ENCODE measurements at places on chromosomes 16 and 17. TPM values are rescaled to one million over a fixed set of nuclear protein-coding genes. Genes with fewer than 3 reads are reported as not detected.
A peak's percentile ranks its signal among the peaks of the same experiment; 100 is the strongest.

DNA sequence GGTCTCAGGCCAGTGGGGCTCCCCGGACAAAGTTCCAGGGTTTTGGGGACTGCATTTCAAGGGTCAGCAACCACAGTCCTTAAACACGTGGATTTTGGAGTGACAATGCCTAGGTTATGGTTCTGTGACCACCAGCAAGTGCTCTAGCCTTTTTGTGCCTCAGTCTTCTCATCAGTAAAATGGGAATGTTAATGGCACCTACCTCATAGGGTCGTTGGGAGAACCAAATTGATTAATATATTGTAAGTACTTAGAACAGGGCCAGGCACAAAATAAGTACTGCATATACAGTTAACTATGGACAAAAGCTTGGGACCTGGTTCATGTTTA is 13.8 kb downstream of the IL4R start:
- DNase-seq, result no peak

DNA sequence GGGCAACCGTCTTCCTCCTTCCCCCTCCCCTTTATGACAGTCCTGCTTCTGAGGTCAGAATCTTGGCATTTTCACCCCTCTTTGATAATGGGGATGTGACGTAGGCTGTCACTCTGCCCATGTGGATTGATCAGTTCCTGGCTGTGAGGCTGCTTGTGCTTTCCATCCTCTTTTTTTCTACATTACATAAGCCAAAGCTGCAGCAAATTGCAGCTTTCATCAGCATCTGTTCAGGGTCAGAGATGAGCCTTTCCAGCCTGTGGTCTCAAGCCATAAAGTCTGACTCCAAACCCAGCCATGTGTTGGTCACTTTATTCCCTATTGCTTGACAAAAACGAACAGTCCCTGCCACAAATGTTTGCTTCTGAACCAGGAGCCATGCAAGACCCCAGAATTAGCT is 535.1 kb downstream of the CDH11 start:
- no peak for DNase-seq

- DNase-seq, result no peak
These were observed 28.2 kb downstream of the ACSF3 start for GRCh38 chr16:89121691-89122321.

- DNase-seq, result no peak
These were observed 486 bp upstream of the DNAJA2 start for GRCh38 chr16:46973996-46974324.

GRCh38 chr17:77450742-77451244 is 310.0 kb downstream of the SEC14L1 start:
- DNase-seq, result no peak

DNA sequence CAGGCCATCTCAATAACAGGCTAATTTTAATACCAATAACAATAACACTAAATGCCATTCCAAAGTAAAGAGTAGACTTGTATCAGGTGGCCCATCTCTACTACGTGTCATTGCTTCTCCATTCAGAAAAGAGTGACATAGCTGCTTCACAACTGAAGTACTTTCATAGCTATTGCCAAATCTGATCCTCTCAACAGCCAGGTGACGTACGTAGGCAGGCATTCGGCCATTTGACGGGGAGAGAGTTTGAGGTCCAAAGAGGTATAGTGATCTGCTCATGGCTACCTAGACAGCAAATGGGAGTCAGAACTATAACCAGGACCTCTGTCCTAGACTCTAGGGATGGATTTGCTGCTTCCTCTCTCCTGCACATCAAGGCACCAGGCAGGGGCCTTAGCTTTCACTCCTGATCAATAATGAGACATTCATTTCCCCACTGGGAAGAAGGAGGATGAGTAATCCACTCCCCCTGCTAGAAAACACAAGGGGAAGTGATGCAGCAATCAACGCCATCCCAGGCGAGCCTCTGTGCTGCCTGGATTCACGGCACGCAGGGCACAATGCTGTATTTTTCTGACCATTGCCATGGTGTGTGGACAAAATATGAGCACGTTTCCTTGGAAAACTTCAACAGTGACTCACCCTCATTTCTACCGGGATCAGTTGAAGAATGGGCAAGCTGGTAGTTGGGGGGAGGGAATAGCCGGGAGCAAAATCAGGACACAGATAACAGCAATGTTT is 80.9 kb downstream of the SPACA3 start:
- DNase-seq, result no peak

GRCh38 chr17:78779850-78780249 is 2.2 kb downstream of the CYTH1 start:
- no peak for DNase-seq

- DNase-seq, result no peak
These were observed 2.3 kb downstream of the CASKIN2 start for GRCh38 chr17:75512926-75513640.

- DNase-seq, result no peak
These were observed 23.3 kb downstream of the CPNE2 start for GRCh38 chr16:57115514-57116182.

DNA sequence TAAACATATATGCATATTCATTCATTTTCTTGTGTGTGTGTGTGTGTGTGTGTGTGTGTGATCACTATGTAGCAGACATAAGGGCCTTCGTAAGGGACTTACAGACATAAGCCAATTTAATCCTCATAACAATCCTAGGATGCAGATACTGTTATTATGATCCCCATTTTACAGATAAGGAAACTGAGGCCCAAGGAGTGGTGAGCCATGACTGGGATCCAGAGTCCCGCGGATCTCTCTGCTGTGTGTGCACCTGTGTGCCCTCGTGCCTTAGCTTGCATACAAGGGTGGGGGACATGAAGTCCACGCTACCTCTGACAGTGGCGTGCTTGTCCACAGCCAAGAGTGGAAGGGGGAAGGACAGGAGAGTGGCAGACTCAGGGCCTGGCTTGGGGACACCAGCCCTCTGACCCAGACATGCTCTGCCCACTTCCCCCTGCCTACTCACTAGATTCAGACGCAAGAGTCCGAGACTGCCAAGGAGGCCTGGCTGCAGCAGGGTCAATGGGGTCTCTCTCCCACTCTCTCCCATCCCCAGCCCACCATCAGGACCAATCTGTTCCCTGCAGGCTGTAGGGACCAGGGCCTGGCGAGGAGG is 9.8 kb upstream of the SMTNL2 start:
- no peak for DNase-seq

- DNase-seq, result peak; percentile 62
These were observed 151.2 kb downstream of the TANC2 start for GRCh38 chr17:63116967-63117830.

DNA sequence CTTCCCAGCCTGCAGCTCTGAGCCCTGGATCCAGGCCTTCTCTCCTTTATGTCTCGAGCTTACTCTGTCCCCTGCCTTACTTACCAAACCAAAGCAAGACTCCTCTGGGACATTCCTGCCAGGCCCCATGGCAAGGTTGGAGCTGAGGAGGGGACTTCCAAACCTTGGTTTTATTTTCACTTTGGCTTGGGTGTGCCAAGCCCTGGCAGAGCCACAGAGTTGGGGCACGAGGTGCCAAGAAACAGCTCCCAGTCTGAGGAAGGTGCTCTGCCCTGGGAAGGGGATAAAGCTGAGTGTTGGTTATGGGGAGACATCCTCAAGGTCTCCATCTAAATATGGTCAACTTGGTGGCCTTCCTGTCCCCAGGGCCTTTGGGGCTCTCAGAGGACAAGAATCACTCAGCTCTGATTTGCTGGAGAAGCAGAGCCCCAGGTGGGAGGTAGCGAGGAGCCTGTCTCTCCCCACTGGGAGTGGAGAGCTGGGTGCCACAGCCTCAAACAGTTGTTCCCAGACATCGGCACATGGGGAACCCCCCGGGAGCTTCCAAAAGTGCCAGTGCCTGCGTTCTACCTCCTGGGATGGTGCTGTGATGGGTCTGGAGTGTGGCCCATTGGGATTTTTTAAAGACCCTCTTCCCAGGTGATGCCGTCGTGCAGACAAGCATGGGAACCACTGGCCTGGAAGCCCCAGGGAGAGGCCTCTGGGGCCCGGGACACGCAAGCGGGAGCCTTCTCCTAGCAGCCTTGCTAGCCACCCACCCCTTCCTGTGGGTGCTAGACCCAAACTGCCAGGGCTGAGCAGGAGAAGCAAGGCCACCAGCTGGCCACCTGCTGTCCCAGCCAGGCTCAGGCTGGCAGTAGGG is 10.3 kb downstream of the NLRC5 start:
- no peak for DNase-seq

DNA sequence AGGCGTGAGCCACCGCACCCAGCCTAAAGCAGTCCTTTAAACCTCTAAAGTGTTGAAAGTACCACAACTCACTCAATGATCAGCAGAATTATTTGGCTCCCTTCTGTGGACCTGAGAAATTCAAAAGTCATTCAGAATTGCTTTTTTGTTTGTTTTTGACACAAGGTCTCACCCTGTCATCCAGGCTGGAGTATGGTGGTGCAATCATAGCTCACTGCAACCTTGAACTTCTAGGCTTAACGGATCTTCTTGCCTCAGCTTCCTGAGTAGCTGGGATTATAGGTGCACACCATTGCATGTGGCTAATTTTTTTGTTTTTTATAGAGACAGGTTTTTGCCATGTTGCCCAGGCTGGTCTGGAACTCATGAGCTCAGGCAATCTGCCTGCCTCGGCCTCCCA is 44.3 kb downstream of the TRAF4 start:
- no peak for DNase-seq

- DNase-seq, result no peak
These were observed 45.8 kb upstream of the CDRT4 start for GRCh38 chr17:15513058-15513791.

DNA sequence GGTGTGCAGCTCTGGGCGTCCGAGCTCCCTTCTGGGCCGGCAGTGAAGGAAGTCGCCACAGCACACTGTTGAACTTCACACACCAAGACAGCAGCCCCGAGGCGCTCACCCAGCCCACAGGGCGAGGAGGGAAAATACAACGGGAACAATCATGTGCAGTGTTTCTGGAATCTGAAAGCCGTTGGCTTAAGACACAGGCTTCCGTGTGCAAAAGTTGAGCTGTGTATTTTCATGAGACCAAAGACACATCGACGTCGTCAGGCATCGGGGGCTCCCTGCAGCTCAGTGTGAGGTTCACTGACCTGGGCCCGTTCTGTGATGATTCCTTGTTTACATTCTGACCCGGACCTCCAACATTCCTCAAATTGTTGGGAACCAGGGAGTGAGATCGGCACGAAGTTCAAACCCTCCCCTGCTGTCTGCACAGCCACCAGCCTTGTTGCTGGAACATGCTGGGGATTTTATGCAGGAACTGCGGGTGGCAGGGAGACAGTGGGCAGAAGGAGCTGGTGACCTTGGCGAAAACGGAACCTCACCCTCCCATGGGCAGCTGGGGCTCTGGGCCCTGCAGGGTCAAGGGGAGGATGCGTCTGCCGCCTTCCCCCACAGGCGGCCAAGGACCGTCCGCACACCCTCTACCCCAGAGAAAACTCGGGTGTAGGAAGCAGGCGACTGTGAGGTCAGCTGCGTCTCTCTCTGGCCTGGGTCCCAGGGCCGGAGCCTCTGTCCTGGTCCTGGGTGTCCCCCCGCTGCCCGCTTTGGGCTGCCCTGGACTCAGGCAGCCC is 72.2 kb downstream of the METRNL start:
- DNase-seq, result no peak

GRCh38 chr16:4415538-4416199 is 727 bp downstream of the CORO7 start:
- no peak for DNase-seq

DNA sequence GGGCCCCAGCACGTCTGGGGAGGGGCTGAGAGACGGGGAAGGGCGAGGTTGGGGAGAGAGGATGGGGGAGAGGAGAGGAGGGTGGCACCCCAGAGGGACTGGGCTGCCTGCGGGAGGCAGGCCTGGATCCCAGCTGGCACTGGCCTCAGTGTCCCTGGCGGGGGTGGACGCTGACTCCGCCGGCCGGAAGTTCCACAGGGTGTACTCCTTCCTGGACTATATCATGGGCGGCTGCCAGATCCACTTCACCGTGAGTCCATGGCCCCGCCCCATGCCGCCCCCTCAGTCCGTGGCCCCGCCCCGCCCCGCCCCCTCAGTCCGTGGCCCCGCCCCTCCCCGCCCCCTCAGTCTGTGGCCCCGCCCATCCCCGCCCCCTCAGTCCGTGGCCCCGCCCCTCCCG is 11.3 kb downstream of the CPNE7 start:
- no peak for DNase-seq

GRCh38 chr16:71384073-71384724 is 25.7 kb downstream of the CALB2 start:
- no peak for DNase-seq

DNA sequence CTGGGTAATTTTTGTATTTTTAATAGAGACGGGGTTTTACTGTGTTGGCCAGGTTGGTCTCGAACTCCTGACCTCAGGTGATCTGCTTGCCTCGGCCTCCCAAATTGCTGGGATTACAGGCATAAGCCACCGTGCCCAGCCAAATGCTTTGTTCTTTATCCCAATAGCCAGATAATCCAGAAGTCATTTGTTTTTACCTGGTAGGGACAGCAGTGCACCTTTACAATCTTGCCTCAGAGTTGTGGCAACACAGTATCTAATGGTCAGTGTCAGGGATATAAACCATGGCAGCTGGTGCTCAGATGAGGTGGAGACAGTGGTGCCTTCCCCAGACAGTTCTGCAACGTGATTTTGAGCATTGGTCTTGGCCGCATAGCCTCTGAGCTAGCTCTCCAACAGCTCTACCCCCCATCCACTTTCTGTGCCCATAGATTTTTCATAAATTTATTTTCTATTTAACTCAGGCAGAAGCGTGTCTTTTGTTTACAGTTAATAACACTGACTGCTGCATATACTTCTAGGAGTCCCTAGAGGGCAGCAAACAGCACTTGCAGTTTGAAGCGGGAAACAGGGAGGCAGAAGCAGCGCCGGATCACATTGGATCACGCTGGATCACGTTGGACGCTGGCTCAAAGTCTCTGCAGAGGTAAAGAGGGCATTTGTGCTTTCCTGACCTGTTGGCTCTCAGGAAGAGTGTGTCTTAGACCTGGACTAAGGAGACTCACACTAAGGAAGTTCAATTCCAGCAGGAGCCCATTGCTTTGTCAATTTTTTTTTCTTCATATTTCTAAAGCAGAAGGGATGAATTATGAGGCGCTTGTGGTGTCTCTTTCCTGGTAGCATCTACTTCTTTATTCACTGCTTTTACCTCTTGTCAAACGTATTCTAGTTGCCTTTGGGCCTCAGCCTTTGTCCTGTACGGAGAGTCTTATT is 5.1 kb upstream of the GGT6 start:
- no peak for DNase-seq

DNA sequence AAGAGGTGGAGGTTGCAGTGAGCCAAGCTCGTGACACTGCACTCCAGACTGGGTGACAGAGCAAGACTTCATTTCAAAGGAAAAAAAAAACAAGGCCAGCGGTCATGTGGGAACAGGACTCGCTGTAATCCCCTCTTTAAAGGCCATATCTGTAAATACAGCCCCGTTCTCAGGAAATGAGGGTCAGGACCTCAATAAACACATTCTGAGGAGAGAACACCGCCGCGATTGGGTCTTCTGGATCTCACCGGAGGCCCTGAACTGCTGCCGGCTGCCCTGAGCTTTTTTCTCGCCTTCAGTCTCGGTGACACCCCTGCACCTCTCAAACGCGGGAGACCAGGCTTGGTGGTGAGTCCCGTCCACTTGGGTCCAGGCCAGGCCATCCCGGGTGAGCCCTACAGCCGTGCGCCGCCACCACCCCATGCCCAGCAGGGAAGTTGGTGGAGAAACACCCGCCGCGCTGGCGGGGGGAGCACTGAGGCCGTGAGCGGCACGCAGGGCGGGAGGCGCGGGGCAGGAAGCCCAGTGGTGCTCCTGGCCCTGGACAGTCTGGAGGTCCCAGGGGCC is 28.4 kb downstream of the SLC25A10 start:
- DNase-seq, result no peak

Gene EIF1
- 96.6 TPM for total RNA-seq

Gene ATP2C2
- 5.0 TPM for total RNA-seq

Gene NPB
- total RNA-seq, result 0.69 TPM

Gene PRAC2
- total RNA-seq, result 2.1 TPM

Gene SEPTIN12
- not detected for total RNA-seq

Gene SLC5A2
- total RNA-seq, result 0.42 TPM

Gene RAB26
- 0.63 TPM for total RNA-seq

Gene RILP
- total RNA-seq, result 6.5 TPM

Gene SLC12A3
- 0.16 TPM for total RNA-seq

Gene PPM1E
- 1.3 TPM for total RNA-seq

All from urinary bladder (tissue), 4 donors.